NCI-H2029 treated with DMSO at 0.1 percent for 48 hours (cell line): ENCODE measurements at places on chromosomes 11 and 22.

GRCh38 chr11:33063326-33063881 lies 24.0 kb downstream of the TCP11L1 start:
- no peak for DNase-seq

DNA sequence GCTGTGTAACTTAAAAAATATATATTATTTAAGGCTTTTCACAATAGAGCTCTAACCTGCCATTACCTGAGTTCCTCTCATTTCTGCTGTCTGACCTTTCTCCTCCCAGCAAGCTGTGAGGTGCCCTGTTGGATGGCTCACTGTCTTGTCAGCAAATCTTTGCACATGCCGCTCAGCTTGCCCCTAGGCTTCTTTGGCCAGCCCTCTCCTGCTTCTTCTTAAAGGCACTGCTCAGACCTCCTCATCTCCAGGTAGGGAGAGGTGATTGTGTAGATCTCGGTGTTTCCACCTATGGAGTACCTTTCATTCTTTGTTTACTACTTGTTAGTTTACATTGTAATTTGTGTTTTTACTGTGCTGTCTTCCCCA lies 96.5 kb downstream of the EXT2 start:
- no peak for DNase-seq

DNA sequence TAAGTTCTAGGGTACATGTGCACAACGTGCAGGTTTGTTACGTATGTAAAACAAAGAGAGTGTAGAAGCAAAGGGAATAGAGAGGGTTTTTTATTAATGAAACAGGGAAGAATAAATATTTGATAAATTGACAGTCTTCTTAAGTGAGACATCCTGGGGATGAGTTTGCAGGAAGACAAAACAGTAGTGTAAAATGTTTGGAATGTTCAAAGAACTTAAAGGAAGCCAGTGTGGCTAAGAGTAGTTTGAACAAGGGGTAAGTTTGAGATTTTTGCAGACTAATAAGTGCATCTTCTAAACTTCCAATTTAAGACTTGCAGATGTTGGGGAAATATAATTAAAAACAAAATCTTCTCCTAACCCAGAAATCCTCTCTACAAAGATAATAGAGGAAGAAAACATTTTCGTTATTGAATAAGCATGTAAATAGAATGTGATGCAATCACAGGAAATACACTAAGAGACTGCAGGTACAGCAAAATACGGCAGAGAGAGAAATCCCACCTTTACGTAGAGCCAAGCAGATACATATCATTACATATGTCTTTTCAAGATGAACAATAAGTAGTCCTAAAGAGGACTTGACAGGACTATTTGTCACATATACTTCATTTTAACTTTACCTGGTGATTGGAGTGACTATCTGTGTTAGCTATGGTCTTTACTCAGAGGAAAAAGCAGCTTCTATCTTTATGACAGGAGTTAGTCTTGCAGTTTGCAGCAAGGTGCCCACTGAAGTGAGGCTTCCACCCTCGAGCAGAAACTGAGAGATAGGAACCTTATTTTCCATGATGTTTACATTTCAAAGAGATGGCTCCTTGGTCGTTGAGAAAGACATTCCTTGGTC lies 402.1 kb downstream of the CNTN5 start:
- DNase-seq, result no peak

DNA sequence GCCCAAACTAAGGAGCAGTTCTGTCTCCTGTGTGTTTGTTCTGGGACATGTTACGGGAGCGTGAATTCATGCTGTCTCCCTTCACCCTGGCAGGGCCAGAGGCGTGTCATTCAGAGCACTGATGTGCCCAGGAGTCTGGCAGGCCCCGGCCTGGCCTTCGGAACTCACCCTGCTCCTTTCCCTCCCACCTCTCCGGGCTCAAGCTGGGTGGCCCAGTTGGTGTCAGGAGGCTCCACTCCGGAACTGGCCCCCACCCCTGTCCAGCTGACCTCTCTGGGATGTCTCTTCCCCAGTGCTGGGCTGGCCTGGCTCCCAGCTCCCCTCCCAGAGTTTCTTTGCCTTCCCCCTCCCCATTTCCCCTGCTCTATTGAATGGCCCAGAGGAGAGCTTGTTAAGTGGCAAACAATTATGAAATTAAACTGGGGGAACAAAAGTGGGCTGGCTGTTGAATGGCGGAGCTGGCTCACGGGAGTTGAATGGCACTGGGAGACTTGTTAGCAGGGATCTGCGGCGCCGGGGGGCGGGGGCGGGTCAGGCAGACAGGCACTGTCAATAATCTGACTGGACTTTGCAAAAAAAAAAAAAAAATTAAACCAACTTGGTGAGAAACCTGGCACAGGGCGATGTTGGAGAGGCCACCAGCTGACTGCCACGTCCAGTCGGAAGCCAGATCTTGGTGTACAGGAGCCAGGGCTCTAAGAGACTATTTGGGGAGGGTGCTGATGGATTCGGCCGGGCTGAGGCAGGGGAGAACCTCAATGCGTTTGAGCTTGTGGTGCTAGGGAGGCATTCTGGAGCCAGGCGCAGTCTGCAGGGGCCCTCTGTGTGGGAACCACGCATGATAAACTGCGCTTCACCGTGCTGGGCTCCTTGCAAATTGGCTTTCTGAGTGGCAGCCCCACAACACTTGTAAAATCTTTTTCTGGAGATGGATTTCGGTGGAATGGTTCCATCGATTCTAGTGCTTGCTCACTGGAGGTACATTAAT lies 1.3 kb downstream of the MPPED1 start:
- peak; percentile 27 for DNase-seq

DNA sequence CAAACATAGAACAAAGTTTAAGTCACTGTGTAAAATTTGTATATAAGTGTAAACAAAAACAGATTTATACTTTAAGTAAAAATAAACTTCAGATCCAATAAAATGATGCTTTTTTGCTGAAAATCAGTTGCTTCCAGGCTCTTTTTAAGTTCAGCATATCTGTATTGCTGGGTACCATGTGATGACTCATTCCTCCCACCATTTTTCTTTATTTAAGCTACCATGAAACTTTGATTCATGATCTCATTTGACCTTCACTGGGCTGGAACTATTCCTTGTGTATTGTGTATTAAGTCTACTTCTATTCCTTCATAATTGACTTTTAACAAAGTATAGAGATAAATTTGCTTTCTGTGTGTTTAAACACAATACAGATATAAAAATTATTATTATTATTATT lies 46.3 kb upstream of the RRM1 start:
- DNase-seq, result no peak

GRCh38 chr22:46929710-46930204 lies 167.3 kb downstream of the TBC1D22A start:
- no peak for DNase-seq

GRCh38 chr11:3825473-3826154 lies 15.1 kb downstream of the RHOG start:
- DNase-seq, result no peak

DNA sequence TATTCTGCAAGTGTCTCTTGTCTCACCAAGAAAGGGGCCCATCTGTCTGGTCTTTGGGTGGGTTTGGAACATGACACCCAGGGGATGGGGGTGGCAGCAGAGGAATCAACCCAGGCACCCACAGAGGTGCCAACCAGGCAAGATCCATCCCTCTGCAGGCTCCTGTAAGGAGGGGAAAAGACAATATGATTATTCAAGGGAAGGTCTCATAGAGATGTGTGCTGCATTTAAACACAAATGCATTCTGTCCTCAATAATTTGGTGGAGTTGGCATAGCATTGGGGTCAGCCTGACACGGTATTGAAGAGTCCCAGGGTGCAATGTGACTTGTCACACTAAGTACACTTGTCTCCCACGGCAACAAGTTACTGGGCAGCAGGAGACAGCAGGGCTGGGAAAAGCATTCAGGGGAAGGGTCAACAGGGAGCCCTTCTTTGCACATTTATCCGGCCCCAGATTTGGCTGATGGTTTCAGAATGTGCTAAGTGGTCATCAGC lies 33.1 kb upstream of the SPON1 start:
- DNase-seq, result no peak

DNA sequence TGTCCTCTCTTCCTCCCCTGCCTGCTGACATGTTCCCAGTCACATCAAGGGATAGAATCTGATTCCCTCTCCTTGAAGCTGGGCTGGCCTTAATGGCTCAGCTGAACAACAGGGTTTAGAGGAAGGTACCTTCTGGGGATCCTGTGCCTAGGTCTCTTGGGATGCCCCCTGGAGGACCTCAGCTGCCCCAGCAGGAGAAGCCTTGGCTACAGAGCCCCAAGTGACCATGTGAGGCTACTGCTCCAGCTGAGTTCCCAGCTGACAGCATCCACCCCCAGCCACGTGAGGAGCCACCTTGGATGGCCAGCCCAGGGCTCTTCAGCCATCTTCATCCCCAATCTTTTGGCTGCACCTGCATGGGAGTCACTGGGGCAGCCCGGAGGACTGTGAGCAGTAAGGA lies 1499.3 kb downstream of the TBC1D22A start:
- DNase-seq, result no peak

DNA sequence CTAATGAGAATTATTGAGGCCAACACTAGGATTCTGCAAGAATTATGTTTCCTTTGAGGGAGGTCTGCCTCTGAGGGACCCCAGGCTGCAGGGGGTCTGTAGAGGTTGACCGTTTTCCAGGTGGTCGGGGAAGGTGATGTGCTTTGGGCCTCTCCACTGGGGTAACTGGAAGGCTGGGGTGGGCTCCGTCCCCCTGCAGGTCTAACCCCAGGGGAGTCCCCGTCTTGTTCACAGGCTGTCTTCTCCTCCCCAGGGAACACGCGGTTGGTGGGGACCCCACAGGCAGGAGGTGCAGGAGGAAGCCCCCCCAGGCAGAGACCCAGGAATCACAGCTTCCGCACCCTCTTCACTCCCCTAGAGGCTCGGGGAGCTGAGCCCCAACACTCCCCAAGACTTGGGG lies 726.4 kb downstream of the BRD1 start:
- DNase-seq, result no peak

DNA sequence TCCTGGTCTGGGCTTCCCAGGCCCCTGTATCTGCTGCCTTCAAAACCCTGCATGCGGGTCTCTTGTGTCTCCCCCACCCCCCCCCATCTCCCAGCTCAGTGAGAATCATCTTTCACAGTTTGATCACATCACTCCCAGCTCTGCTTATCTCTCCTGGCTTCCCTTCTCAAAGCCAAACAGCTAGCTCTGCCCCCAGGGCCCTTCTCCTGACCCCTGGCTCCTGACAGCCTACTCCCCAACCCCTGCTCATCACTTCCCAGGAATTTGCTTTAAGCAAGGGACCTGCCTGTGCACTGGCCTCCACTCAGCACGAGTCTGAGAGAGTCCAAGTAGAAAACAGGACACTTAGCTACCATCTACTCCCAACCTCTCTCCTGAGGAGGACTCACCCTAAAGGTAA lies 342.7 kb downstream of the TENM4 start:
- DNase-seq, result no peak

DNA sequence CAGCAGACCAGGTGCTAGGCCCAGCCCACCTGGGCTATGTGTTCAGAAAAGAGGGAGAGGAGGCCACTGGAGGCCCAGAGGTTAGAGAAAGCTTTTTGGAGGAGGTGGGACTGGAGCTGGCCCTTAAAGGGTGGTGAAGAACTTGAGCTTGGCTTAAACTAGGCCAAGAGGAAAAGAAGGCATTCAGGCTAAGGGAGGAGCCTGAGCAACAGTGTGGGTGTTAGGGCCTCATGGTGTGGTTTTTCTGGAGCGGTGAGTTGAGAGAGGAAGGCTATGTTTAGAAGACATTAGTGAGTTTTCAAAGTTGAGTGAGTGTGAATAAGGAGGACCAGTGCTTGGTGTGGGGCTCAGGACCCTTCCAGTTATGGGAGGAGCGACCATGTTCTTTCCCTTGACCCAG lies 6.2 kb downstream of the TAF6L start:
- DNase-seq, result no peak

DNA sequence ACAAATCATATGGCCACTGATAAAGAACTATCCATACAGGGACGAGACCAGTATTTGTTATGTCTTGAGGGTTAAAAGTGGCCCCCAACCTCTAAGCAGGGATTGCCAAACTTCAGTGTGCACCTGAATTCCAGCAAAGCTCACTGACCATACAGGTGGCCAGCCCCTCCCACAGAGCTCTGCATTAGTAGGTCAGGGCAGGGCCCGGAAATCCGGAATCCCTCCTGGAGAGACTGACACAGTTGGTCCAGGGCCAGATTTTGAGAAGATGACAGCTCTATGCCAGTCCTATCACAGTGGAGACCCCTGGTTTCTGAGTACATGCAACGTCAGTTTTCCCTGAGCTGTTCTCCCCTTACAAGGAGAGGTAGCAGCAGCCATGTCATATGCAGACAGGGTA lies 20.8 kb downstream of the VPS37C start:
- DNase-seq, result no peak

- no peak for DNase-seq
Measured at GRCh38 chr11:125193416-125193726, 28.8 kb downstream of the PKNOX2 start.

DNA sequence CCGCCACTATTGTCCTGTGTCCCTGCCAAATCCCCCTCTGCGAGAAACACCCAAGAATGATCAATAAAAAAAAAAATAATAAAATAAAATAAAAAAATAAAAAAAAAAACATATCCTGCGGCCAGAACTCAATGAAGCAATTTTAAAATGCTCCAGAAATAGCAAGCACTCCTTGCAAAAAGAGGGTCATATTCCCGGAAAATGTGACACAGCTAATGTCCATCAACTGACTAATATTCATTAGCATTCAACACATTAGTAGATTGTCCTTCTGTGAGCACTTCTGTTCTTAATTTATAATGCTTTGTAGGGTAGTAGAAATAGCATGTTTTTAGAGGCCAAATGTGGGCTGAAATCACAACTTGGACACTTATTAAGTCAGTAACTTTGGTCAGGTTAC lies 252.3 kb upstream of the SESN3 start:
- DNase-seq, result no peak

- DNase-seq, result no peak
Measured at GRCh38 chr11:67507242-67507863, 609 bp downstream of the CDK2AP2 start.

DNA sequence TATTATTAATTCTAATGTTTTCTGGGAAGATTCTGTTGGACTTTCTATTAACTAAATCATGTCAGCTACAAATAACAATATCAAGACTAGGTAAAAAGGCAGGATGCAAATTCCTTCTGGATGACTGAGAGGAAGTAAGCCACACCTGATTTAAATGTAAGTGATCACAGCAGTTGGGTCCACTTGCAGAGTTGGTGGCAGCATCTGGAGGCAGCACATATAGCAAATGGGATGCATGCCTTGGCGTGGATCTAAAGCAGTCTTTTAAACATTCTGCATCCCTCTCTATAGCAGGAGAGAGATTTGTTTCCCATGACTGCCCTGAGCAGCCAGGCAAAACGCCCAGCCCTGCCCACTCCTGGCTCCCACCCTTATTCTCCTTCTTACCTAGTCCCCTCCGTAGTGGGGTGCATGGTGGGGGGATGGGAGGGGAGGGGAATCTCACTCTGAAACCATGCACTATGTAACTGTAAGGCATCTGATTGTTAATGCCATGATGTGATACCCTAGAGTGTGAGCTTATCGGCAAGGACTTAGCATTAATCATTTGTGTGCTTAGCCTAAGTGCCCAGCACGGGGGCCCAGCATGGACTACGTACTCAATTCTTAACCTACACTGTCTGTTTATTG lies 130.3 kb downstream of the EFCAB6 start:
- no peak for DNase-seq

GRCh38 chr22:38697425-38698089 lies 3.2 kb downstream of the JOSD1 start:
- no peak for DNase-seq

GRCh38 chr11:12435264-12435663 lies 57.9 kb downstream of the PARVA start:
- DNase-seq, result no peak
